Left cardiac atrium (tissue), 4 donors: ENCODE measurements at places on chromosomes 1 and 21.

DNA sequence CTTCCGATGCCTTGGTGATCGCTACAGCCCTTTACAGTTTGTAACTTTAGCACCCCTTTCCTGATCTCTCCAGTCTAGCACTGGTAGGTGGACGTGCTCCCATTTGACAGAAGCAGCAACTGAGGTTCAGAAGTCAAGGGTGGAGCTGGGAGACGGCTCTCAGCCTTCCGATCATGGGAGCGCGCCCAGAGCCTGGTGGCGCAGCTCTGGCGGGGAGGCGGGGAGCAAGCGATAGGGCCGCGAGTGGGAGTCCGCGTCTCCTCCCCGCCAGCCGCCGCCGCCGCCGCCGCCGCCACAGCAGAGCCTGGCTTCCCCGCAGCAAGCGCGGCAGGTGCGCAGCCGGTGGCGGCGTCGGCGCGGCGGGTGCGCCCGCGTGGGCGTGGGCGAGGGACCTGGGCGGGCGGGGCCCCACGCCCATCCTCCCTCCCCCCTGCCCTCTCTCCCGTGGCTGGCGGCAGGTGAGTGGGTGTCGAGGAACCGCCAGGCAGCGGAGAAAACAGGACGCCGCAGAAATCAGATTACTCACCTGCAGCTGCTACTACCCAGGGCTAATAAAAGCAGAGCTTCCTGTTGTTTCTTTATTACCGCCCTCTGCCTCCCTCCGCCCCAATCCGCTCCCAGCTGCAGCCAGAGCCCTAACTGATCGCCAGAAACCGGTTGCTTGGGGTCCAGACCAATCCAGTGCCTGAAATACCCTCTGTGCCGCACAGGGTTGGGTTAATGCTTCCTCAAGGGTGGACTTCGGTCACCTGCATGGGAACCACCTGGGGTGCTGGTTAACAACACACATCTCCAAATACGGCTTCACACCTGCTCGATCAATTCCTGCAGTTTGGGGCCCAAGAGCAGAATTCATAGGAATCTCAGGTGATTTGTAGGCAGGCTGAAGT lies 60.2 kb upstream of the ID3 start:
- DNase-seq: peak; percentile 40

DNA sequence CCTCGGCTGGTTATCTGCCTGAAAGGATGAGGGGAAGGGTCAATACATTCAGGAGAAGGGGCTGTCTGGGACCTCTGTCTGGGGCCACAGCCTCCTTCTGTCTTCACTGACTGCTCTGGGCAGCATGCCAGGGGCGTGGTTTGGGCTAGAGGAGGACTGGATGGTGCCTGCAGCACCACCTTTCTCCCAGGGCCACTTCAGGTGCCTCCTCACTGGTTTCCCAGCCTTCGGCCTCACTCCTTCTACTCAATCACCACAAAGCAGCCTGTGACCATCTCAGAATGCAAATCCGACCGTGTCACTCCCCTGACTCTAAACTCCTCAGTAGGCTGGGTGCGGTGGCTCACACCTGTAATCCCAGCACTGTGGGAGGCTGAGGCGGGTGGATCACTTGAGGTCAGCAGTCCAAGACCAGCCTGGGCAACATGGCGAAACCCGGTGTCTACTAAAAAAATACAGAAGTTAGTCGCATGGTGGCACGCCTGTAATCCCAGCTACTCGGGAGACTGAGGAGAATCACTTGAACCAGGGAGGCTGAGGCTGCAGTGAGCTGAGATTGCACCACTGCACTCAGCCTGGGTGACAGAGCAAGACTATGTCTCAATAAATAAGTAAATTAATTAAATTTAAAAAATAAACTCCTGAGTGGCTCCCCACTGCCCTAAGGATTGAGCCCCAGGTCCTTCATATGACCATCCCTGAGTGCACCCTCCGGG lies 50.1 kb upstream of the ECE1 start:
- DNase-seq: peak; percentile 66

DNA sequence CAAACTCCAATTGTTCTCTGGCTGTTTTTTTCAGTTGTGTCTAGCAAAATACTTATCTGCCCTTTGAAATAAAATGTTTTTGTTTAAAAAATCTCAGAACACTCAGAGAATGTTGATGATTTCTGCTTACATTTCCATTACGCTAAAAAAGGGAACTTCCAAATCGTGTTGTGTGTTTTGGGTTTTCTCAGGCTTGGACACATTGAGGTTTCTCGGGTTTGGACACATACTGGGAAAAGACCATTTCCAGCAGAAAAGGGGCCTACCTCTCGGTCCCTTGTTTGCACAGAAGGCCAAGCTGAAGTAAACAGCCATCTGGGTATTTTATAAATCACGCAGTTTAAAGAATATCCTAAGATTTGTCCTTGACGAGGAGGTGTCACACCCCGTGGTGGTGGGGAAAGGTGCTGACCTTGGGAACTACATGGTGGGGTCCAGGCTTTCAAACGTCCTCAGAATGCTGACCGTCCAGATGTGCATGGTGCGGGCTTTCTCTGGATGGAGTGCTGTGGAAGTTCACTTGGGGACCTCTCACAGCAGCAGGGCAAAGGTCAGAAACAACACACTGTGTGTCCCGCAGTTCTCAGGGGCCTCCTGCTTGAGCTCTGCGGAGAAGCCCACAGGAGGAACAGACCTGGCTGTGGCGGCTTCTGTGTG lies 67.8 kb downstream of the SLC37A1 start:
- no peak for DNase-seq

DNA sequence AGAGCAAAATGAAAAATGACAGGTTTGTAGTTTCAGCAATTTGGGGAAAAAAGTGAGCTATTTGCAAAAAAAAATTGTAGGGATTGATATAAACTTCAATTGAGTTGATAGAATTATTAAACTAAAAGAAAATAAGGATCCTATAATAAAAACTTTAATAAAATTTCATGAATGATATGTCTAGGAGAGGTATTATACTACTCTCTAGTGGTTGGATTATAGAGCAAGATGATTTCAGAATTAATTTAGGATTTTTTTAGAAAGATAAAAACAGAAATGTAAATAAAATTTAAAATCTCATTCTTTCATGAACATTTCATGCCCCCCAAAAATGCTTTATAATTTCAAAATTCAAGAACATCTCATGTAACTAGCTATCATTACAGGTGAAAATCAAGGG lies 430.4 kb downstream of the DSCAM start:
- DNase-seq: no peak

DNA sequence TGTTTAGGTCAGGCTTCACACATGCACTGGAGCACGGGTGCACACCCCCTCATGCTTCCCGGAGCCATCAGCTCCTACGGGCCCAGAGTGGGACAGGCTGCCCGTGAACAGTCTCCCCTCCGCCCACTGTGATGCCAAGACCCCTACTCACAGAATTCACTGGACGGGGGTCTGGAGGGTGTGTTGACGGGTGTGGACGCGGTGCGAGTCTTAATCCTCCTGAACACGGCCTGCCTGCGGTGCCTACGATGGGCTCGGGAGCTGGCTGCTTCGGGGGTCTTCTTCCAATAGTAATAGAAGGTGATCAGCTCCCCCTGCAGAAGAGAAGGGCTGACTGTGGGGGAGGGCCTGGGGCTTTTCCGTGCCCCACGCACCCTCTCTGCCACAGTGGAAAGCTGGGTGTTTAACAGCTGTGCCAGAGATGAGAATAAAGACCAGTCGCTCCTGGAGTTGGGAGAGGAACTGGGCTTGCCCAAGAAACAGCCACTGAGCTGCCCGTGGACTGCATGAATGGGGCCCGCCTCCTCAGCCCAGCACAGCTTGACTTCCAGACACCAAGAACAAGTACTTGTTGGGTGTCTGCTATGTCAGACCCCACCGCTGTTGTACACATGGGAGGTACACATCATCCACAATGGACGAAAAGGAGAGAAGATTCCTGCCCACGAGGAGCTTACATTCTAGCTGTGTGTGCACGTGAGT lies 47.9 kb downstream of the SLC45A1 start:
- no peak for DNase-seq
